Stimulated activated CD8-positive, alpha-beta memory T cell treated with anti-CD3 and anti-CD28 coated beads, Interleukin-15, amount 100 ng/mL, for 48 hours (primary cell): ENCODE measurements at places on chromosomes 7 and 10.

- DNase-seq = no peak
These were observed 26.5 kb downstream of the DNAJB12 start for GRCh38 chr10:72328045-72328828.

DNA sequence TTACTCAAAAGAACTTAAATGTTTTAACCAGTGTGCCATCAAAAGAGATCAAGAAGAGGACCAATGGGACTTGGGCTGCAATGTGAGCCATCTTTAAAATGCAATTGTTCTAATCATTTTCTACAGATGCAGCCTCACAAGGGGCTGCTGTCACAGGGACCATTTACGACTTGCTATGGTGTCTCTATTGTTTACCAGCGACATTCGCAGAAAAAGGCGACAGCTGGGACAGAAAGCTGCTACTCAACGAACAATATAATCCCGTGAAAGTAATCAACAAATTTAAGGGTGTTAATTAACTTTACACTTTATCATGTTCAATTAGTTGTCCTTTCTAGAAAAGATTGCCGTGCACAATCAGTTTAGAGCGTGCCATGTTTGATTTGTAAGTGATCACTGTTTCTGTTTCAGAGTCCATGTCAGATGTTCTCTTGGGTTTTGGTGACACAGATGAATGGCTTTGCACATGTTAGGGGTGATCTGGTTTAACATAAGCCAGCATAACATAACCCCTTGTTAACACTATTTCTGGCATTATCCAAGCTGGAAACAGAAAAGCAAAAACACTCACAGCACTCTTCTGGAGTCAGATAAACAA is 110.8 kb downstream of the HIBADH start:
- no peak for DNase-seq

DNA sequence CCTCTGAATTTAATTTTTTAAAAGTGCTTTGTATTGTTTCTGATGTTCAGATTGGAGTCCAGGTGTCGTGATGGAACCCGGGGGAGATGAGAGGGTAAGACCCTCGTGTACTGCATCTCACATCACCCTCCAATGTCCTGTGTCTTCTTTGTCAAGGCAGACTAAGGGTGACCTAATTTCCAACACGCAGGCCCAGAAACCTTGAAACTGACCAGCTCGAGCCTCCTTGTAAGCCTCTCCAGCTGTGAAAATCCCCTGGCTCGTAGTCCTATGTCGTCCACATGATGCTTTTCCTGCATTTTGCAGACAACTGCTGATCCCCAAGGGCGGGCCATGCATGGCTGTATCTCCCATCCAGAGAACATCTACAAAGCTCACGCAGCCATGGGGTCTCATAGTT is 220.2 kb downstream of the ARHGAP12 start:
- no peak for DNase-seq

- no peak for DNase-seq
These were observed 19.8 kb downstream of the ITGB8 start for GRCh38 chr7:20350518-20350951.

GRCh38 chr10:71014021-71014805 is 125.8 kb upstream of the PCBD1 start:
- DNase-seq = no peak

GRCh38 chr10:115402699-115403098 is 309.5 kb downstream of the ATRNL1 start:
- DNase-seq = no peak

- DNase-seq = no peak
These were observed 63.8 kb downstream of the MKI67 start for GRCh38 chr10:128062331-128062880.

DNA sequence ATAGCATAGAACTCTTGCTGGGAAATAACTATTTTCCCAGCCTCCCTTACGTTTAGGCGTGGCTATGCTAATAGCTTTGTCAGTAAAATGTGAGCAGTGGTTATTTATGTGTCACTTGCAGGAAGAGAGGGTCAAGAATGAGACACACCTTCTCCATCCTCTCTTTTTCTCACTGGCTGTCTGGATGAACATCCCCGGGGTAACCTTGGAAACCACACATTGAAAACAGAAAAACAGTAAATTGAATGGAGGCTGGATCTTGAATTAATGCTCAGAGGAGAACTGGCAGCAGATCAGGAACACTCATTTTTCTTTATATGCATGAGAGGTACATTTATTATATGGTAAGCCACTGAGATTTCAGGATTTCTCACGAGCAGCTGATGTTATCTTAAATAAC is 127.6 kb downstream of the DNAJB9 start:
- no peak for DNase-seq

DNA sequence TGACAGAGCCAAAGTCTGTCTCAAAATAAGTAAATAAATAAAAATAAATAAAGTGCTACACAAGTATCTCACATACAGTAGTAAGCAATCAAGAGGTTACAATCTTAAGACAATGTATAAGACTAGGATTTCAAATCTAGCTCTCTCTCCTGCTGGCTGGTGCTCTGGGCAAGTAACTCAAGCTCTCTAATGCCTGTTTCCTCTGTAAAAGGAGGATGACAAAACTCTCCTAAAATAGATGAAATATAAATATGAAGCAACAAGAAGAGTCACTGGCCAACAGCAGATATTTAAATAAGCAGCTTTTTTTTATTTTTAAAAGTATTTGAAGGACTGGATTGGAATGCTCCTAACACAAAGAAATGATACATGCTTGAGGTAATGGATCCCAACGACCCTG is 7.2 kb downstream of the SFMBT2 start:
- no peak for DNase-seq

- DNase-seq = no peak
These were observed 725.1 kb downstream of the SORCS1 start for GRCh38 chr10:106439366-106439765.
